ENCODE measurements at places on chromosomes 2 and 18.
A peak's percentile ranks its signal among the peaks of the same experiment; 100 is the strongest.

DNA sequence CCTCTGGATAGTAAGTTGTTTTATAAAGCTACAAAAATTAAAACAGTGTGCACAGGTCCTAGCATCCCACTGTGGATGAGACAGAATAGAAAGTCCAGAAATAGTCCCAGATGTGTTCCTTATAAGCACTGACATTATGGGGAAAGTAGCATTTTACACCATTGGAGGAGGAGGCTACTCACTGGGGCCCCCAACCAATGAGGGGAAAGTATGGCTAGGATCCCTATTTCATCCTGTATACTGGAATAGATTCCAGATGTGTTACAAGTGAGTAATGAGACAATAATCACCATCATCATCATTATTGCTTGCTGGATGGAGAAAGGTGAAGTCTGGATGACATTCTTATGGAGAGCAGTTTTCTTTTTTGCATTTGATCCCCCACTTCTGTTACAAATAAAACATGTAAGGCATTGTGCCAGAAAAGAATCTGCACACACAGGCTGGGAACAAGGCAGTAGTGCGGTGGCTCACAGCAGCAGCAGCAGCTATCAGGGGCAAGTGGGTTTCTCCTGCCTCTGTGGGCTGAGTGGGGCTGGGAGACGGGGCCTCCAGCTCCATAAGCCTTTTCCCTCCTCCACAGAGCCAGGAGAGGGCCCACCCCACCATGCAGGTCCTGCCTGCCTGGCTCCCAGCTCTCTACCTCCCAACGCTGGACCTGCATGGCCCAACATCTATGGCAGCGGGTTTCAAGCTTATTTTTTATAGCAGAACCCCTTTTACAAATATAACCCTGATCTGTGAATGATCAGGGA, 5.0 kb downstream of the ARID5A start:
- DNase-seq: peak; percentile 79

GRCh38 chr2:208097801-208098200, 26.5 kb downstream of the CRYGD start:
- DNase-seq: peak; percentile 58

DNA sequence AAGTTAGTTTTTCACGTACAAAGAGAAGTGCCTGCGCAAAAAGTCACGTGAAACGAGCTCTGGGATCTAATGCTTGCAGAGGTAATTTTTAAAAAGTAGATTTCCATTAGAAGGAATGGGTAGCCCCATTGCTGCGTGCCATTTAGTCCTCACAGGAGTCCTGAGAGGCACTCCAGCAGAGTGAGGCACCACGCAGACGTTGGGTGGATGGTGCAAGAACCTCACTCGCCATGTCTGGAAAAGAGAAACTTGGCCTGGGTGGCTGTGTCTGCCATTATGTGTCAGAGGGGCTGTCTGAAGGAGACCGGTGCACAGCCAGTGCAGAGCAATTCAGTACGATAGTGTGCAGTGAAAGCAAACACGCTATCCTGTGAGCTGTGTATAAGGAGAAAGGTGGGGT, 1.8 kb upstream of the HDAC4 start:
- DNase-seq: no peak

DNA sequence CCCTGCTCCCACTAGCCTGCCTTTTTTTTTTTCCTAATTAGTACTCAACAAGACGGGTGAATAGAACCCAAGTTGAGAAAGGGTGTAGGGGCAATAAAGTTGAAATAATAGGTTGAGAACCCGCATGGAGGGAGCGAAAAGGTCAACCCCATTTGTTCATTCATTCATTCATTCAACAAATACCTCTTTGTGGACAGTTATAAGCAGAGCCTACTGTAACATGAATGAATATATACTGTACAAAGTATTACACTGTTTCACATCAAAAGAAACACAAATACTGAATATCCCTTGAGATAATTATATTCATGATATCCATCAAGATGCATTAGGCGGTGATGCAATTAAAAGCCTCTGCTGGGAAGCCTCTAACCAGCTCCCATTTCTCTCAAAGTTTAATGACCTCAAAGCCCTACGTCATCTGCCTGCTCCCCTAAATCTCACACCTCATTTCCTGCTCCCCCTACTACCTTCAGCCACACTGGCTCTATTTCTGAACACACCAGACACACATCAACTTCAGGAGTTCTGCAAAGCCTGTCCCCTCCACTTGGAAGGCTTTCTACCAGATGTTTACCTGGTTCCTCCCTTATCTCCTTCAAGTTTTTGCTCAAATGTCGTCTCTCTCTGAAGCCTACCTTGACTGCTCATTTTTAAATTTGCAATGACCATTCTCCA, 1.4 kb upstream of the NBAS start:
- DNase-seq: no peak

- DNase-seq: no peak
Measured at GRCh38 chr2:241606186-241606585, 30.8 kb downstream of the THAP4 start.

DNA sequence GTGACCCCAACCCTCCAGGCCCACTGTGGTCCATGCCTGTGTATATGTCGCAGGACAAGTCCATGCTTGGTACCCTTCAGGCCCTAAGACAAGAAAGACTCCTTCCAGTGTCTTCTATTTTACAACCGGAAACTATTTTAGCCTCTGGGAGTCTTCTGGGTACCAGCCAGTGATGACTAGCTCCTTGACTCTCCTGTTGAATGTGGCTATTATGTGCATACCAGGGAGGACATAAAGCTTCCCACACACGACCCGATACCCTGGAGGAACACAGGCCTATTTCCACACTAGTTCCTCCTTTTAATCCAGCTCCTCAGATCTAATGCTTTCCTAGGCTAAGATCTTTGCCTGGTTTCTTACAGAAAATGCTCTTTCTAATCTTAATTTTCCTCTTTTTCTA, 178.1 kb downstream of the NCKAP5 start:
- DNase-seq: peak; percentile 93

DNA sequence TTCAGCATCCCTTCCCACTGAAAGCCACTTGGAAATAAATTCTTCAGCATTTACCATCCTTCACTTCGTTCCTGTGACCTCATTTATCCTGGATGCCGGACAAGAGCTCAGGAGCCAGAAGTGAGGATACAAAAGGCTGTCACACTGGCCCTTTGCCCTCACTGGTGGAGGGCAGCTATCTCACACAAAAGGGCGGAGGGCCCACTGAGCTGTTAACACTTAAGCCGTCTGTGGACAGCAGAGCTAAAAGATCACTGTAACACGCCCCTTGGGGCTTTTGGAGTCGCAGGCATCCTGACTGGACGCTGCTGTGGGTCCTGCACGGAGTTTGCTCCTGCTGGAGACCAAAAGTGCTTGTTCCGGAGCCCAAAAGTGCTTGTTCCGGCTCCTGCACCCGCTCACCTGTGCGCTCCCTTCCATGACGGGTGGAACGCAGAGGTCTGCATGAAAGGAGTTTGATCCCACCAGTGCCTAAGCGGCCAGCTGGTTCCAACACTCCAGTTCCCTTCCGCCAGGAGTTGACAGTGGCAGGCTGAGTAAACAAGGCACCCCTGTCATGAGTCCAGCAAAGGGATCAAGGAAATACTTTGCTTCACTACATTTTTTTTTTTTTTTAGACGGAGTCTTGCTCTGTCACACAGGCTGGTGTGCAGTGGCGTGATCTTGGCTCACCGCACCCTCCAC, 572.0 kb upstream of the LINC00305 start:
- DNase-seq: no peak
